ENCODE measurements at places on chromosomes 12 and 14.

- no peak for DNase-seq
These were observed 3.0 kb downstream of the PIP4P1 start for GRCh38 chr14:20458031-20458789.

GRCh38 chr14:58662759-58663158, 25.0 kb downstream of the DACT1 start:
- no peak for DNase-seq

GRCh38 chr14:65070471-65070976, 31.8 kb downstream of the MAX start:
- peak; percentile 59 for DNase-seq

DNA sequence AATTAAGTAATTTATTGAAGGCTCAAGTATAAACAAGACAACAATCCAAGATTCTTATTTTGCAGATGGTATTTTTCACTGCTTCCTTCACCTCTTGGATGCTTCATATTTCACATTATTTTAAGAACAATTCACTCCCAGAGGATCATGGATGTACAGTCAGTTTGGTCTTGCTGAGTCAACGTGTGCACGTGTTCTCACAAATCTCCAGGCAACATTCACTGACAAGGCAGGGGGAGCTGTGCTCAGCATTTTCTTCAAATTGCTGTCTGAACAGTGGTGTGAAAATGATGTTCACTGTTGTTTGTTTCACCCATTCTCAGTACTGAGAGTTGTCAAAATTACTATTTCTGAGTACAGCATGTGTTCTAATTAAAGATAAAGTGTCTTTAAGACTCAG, 118.3 kb upstream of the SLC38A4 start:
- no peak for DNase-seq

DNA sequence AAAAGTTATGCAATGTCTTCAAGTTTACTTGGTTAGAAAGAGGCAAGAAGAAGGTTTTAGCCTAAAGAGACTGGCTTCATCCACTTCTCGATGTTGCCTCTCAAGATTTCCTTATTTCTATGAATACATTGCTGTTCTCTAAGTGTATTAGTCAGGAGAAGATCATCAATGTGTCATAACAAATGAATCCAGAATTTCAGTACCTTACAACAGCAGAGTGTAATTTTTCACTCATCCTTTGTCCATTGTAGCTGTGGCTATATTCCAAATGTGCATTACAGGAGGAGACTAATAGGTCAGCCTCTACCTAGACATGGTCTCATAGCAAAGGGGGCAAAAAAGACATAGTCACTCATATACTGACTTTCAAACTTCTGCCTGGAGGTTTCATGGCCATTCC, 579.1 kb downstream of the PRKD1 start:
- DNase-seq: no peak

- peak; percentile 19 for DNase-seq
These were observed 24.3 kb downstream of the UBR7 start for GRCh38 chr14:93231129-93231979.

DNA sequence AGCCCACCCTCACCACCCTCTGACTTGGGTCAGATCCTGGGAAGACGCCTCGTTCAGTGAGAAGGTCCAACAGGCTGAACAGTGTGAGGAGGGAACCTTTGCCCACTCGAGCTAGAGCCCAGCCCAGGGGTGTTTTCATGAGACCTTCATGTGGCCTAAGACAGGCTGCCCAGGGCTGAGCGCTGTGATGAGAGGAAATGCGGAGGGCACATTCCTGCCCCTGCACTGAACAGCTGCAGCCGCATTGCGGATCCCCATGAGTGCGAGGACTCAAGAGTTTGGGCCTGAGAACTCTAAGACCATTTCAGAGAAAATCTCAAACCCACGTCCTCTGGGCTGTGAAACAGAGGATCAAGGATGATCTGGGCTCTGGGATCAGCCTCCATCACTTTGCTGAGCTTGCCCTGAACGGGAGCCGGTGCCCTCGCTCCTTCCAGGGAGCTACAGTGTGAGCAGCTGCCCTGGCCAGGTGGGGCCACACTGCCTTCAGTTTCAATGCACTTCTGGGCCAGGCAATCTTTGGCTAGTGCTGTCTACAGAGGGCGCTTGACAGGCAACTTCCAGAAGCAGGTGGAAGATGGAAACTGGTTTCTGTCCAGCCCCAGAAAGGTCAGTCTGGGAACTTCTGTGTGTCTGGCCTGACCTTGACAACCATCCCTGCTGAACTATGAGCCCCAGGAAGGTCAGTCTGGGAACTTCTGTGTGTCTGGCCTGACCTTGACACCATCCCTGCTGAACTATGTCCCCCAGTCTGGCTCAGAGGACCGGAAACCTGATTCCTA, 43.5 kb upstream of the P2RX7 start:
- peak; percentile 27 for DNase-seq

- DNase-seq: no peak
These were observed 2.7 kb downstream of the GPR65 start for GRCh38 chr14:88007608-88008007.

- DNase-seq: no peak
These were observed 40.0 kb upstream of the CAPRIN2 start for GRCh38 chr12:30794591-30795409.

DNA sequence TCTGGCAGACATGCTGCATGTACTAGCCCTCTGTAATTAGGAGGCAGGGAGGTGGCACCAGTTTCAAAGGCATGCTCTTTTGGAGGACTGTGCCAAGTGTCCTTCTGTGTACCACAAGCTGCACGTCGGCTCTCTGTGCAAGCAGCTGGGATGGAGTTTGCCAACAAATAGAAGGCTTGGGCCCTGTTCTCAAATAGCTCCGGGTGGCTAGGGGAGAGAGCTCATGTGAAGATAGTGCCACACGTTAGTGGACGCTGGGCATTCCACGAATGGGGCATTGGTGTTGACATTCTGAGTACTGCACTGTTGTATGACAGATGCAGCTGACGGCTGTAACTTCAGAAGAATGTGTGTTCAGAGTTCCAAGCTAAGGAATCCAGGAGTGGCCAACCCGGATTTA, 4.4 kb downstream of the AACS start:
- peak; percentile 42 for DNase-seq

DNA sequence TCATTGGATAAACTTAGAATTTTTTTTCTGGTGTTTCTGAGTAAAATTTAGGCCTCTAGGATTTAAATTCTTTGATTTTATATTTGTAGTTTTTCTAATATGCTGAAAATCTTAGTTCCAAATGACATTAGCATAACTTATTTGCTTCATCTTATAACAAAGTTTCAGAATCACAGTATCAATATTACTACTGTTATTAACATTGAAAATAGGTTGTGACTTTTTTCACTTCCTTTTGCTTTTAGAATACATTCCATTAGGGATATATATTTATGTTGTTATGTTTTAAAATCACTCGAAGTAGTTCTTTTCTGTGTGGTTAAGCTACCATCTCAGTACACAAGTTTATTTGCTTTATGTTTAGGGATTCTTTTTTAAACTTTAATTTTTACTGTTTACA, 12.8 kb downstream of the RAB3IP start:
- no peak for DNase-seq

DNA sequence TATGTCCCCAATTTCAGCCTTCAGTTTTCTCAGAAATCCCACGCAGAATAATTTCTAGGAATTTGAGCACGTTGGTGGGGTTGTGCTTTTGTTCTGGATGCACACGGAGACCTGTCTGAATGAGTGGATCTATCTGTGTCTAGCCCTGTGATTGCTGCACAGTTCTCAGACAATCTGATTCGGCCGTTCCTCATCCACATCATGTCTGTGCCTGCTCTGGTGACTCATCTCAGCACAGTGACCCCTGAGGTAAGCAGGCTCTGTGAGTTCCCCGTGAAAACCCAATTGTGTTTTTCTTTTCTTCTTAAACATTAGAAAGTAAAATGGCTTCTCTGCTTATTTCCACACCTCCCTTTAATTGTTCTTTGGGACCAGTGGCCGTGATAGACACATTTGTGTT, 20.2 kb downstream of the UBE3B start:
- DNase-seq: no peak

DNA sequence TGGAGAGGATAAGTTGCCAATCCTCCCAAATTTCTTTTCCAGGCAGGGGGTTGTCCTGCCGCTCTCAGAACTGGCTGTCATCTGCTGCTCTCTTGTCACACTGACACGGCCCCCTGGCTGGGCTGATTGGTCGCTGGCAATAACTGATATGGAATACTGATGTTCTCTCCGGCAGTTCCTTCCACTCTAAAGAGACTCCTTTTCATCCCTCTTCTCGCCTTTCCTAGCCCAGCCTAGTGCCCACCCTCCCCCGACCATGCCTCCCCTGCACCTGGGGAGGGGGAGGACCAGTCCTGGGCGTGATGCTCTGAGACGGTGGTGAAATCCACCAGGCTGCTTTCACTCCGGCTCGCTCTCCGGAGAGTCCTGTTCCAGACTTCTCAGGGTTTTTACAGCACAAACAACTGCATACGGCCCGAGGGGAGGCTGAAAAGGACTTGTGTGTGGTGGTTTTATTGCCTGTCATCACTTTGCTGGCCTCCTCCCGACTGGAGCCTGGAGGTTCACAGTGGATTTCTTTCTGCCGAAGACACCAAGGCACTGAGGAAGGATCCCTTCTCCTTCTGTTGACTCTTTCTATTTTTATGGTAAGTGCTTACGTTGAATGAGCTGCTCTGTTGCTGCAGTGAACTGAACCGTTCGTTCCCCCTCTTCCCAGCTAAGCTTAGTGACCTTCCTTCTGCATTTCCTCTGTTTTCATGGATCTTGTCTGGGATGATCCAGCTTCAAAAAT, at the start of gene ANO4:
ANO4 (plus strand) TSS at position 336 of the 733 bp plus-strand sequence. CDS start 107,010 bp downstream, outside the sequence.
- DNase-seq: peak; percentile 12
